ENCODE measurements at places on chromosomes 7 and 10.

DNA sequence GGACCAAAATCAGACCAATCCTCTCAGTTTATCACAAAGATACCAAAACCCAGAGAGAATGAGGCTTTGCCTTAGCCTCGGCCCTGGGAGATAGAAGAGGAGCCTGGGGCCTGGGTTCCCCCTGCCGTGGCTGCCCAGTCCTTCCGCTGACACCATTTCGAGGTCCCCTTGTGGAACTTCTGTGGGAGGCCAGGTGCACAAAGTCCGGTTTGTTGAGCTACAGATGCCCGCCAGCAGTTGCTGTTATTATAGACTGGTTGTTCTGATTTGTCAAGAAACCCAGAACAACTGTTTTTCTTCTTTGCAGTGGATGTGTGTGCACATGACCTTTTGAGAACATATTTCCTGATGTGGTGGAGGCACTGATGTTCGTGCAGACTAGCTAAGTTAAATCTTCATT, 47.6 kb downstream of the CUX1 start:
- no peak for DNase-seq

GRCh38 chr7:81273601-81274397, 354.9 kb upstream of the SEMA3C start:
- no peak for DNase-seq

DNA sequence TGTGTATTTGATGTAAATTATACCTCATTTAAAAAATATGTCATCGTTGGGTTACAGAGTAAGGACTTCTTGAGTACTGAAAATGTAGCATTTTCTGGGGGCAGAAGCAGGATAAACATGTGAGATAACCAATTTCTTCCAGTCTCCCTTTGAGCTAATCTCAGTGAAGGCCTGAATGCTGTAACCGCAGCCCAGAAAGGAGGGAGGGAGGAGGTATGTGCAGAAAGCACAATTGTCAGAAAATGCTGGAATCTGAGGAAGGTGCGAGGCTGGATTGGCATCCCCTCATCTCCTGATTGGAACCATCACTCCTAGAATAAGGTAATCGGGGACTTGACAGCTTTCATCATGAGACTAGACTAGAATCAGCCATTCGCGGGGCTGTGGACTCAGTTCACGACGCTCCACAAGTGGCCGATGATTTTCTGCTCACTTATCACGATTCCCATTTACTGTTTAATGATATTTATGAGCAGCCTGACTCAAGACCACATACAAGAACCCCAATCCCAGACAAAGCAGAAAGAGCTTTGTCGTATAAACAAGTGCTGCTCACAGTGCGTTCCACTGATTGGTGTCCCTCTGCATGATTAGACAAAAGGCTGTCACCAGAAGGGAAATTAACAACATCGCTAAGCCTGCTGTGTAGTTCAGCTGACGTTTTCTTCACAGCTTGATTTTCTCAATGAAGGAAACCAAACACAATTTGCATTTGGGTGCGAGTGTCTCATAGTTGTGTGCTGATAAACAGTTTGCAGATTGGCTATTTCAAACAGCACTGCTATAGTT, 93.2 kb downstream of the SVIL start:
- DNase-seq = no peak

GRCh38 chr7:130649004-130649790, 19.4 kb downstream of the COPG2 start:
- peak; percentile 35 for DNase-seq

- DNase-seq = no peak
These were observed 48.8 kb upstream of the RASGEF1A start for GRCh38 chr10:43315535-43316207.

- DNase-seq = no peak
These were observed 457.5 kb downstream of the KCNMA1 start for GRCh38 chr10:77180104-77180503.

DNA sequence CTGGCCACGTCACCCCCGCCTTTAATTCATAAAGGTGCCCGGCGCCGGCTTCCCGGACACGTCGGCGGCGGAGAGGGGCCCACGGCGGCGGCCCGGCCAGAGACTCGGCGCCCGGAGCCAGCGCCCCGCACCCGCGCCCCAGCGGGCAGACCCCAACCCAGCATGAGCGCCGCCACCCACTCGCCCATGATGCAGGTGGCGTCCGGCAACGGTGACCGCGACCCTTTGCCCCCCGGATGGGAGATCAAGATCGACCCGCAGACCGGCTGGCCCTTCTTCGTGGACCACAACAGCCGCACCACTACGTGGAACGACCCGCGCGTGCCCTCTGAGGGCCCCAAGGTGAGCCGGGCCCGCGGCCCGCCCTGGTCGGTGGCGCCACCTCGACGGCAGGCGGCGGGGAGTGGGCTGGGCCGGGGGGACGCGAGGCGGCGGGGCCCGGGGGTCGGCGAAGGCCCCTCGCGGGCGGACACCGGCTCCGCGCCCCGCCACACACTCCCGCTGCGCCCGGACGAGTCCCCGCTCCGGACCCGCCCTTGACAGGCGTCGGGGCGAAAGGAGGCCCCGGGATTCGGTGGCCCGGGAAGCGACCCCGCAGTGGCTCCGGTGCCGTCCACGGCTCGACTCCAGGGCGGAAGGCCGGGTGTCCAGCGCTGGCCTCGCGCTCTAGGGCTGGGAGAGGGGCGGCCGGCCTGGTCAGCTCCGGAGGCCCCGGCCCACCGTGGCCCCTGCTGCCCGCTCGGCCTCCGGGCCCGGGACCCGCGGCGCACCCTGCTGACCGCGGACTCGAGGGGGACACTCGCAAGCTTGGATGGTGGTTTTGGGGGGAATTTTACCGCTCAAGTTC, 557 bp downstream of the BAG3 start:
- DNase-seq = no peak

GRCh38 chr10:76161301-76161582, 729.8 kb downstream of the LRMDA start:
- DNase-seq = no peak

- DNase-seq = no peak
These were observed 236.5 kb upstream of the SEMA3D start for GRCh38 chr7:85423209-85423895.

DNA sequence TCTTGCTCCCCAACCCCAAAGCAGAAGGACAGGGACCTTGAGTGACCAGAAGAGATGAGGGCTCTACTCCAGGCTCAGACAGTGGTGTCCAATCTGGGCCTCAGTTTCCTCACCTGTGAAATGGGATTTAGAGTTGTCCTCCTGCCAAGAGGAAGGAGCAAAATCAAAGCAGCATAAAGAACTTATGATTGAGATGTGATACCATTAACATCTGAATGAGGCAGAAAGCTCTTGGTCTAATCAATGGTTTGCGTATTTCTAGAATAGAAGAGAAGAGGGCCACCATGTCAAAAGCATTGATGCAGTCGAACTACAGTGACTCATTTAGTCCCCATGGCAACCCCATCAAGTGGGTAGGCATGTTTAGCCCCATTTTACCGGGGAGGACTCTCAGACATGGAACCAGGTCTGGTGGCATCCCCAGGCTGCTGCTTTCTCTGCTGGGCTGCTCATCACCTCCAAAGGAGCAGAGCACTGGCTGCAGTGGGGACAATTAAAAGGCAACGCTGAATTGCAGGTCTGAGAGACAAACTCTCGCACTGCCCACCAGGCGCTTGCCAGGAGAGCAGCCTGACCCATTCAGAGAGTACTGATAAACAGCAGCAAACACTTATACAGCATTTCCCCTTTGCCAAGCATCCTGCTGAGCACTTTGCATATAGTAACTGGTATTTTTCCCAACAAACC, 175.9 kb downstream of the NEURL1 start:
- DNase-seq = no peak

GRCh38 chr7:118863966-118864365, 639.5 kb downstream of the ANKRD7 start:
- DNase-seq = no peak

- DNase-seq = no peak
These were observed at the start of gene ZNF727 for GRCh38 chr7:64045301-64046040. Gene ZNF727, plus strand, starts transcription at chr7:64045434. Its CDS starts 188 bp downstream, at chr7:64045622.

DNA sequence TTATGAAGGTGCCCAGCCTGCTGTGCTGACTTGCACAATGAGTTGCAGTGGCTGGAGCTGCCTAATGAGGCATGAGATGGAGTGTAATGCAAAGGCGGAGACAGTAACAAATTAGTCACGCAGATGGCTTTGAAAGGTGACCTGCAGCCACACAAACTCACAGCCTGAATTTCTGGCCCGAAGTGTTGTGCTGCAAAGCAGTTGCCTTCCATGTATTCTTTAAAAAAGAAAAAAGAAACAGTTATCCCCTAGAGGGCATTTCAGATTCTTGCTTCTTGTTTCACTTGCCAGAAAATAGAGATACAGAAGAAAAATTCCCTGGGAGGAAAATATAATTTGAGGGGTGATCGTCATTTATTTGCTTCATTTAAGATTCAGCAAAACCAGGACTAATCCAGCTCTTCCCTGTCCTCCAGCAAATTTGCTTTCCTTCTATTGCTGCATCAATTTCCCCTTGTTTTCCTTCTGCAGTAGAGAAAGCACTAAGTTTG, 239.9 kb downstream of the ADRA2A start:
- no peak for DNase-seq
